RWPE1 (cell line): ENCODE measurements at places on chromosomes 6 and 20.

DNA sequence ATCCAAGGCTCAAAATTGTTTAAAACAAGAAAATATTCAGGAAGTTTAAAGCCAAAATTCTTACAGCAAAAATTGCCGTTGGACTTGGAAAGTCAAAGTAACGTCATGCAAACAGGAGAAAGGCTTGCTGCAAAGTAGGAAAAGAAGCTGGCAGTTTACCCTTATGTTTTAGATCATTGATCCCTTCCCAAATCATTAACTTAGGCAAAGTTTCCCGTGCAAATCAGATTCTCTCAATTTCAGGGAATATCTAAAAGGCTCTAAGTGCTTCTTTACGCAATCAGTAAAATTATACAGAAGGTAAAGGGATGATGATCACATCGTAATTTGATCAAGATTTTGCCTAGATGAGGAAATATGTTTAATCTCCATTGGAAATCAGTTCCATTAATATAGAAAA, 197.5 kb downstream of the ALDH8A1 start:
- DNase-seq = no peak

DNA sequence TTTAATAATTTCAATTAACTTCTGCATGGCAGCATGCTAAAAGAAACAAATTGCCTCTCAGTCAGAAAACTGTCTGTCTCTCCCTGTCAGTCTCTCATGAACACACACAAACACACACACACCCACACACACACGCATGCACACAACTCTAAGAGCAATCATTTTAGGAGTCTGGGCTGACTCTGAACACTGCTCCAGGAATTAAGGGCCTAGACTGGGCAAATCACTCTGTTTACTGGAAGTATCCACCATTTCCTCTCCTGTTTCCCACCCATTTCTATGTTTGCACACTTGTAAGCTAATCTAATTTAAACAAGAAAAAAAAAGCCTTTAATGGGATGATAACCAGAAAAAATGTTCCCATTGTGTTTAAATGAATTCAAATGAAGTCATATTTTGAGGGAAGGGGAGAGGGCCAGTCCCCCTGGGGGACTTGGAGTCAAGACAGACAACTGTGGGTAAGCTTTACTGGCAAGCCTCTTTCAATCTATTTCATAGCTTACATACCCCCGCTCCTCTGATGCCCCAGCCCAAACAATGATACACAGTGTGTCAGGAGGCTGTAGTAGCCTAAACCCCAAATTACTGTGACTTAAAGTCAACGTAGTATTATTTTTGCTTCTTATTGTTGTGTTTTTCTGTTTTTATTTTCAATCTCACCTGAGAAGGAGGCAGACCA, 447.8 kb upstream of the FLRT3 start:
- DNase-seq = no peak

- DNase-seq = no peak
Measured at GRCh38 chr6:44825273-44825672, 437.8 kb downstream of the CDC5L start.

- no peak for DNase-seq
Measured at GRCh38 chr20:5885866-5886265, 64.5 kb downstream of the TRMT6 start.

DNA sequence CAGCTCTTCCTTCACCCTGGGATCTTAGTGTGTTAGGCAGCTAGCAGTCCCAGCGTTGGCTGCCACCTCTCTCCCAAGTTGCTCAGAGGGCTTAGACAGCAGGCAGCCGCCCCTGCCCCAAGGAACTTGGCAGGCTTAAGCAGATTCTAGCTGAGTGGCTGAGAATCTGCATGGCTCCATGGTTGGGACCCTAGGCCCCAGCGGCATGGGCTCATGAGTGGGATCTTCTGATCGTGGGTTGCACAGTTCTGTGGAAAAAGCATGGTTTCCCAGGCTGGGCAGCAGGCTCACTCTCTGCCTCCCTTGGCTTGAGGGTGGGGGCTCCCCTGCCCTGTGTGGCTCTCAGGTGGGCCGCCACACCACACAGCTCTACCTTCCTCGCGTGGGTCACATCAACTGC, 1624.9 kb downstream of the GRIK2 start:
- DNase-seq = no peak

DNA sequence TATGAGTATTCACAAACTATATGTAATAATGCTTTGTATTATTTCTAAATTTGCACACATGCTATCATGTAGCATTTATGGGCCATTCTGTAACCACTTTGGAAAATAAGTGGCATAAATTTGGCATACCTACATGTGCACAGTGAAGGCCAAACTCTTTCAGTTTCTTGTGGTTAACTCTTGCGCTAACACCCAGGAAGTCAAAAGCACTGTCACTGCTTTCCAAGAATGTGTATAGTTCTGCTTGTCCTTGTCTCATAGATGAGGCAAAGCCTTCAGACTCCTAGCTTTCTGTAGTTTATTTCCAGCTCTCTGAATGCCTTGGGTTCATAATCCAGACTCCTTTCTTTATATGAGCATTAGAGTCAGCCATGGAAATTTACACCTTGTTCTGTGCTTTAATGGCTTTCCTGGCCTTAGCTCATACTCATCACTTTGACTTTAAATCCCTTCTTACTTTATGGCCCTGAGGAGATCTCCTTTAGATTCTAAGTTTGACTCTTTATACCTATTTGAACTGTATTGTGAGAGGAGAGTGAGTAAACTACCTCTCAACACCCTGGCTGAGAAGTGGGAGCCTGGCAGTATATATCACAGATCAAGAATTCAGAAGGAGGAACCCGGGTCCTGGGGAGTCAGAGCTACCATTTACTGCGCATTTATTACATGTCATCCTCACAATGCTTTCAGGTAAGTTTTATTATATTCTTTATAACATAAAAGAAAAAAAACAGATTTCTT, 949 bp upstream of the SLC17A3 start:
- no peak for DNase-seq

- no peak for DNase-seq
Measured at GRCh38 chr6:33757906-33758305, 11.2 kb upstream of the IP6K3 start.

GRCh38 chr6:19988555-19988954, 151.4 kb downstream of the ID4 start:
- peak; percentile 23 for DNase-seq

- no peak for DNase-seq
Measured at GRCh38 chr20:49569411-49570115, 1.6 kb upstream of the PTGIS start.

DNA sequence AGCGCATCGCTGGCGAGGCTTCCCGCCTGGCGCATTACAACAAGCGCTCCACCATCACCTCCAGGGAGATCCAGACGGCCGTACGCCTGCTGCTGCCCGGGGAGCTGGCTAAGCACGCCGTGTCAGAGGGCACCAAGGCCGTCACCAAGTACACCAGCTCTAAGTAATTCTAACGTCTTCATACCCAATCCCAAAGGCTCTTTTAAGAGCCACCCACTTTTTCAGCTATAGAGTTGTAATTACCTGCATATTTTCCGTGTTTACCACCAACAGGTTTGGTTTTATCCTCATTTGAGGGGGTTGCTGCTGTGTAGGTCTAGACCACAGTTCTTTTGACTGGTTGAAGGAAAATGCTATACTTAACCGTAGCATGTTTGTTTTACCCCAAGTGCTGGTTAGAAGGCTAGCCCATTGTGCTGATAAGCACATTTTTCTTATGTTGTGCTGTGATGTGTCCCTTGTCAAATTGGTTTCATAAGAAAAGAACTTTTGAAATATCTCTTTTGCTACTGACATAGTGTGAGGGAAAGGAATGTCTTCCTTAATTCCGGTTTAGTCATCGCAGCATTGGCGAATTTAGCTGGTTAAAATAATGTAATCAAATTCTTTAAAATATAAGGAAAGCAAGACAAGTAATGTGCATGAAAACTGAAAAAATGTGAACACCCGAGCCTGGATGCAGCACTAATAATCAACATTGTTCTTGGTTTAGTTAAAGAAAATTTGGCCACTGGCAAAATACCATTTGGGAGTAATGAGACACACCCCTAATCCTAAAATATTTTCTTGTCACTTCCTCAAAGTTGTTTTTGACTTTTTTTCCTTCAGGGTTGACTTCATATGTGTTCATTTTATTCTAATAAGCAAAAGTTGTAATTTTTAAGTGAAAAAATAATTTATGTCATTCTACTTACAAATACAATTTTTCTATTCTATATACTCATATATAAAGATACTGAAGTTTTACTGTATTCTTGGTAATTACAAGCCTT, 112.8 kb downstream of the HFE start:
- DNase-seq = no peak

GRCh38 chr20:62874964-62875344, 13.3 kb upstream of the TCFL5 start:
- no peak for DNase-seq

GRCh38 chr6:55713436-55713835, 134.4 kb upstream of the HMGCLL1 start:
- DNase-seq = no peak

DNA sequence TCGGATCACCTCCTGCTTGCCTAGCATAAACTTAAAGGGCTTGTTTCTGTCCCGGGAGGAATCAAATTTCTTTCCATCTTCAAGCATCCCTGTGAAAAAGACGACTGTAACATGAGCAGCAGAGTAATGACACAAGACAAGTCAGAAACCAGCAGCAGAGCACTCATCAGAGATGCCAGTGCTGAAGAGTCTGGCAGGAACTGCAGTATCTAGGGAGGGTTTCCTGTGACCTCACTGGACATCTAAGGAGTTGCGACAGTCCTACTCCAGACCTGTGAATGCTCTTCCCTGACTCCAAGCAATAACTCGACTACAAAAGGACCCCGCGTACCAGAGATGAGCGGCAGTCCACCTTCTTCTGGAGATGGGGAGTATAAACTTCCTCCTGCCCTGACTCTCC, 17.3 kb downstream of the FKBP1A start:
- no peak for DNase-seq
